ENCODE measurements at places on chromosomes 5 and 9.

DNA sequence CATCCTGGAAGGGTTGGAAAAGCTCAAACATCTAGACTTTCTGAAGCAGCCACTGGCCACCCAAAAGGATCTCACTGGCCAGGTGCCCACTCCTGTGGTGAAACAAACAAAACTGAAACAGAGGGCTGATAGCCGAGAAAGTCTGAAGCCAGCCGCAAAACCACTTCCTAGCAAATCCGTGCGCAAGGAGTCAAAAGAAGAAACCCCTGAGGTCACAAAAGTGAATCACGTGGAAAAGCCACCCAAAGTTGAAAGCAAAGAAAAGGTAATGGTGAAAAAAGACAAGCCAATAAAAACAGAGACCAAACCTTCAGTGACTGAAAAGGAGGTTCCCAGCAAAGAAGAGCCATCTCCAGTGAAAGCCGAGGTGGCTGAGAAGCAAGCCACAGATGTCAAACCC lies 87.6 kb downstream of the MAP1B start:
- DNase-seq = no peak

DNA sequence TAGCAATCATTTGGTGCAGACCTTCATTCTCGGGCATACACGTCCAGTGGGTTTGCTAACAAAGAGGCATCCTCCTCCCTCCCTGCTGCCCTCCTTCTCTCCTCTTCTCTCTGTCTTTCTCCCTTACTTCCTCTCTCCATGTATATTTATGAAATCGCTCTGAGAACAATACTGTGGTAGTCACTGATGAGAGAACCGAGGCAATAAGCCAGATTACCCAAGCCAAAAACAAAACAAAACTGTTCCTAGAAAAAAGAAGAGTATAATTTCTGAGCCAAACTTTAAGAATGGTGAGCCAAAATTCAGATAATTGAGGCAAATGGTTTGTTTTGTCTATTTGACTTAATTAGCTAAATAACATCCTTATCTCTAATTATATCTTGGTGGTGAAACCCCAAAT lies 15.8 kb upstream of the HMHB1 start:
- DNase-seq = no peak

DNA sequence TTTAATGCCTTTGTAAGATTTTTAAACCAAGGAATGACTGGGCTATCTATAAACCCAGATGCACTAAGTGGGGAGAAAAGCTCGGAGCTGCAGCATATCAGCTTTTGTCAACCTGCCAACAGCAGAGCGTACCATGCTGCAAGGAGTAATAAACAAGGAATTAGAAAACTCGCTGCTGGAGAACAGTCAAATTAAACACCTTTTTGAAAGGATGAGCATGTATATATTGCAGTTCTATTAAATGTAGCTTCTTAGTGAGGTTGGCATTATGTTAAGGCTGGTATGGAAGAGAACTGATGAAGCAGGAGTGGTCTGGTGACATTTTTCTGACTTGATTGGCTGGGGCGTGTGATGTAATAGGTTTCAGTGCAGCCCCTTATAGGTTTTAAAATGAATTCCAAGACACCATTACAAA lies 74.7 kb downstream of the PIK3R1 start:
- no peak for DNase-seq

DNA sequence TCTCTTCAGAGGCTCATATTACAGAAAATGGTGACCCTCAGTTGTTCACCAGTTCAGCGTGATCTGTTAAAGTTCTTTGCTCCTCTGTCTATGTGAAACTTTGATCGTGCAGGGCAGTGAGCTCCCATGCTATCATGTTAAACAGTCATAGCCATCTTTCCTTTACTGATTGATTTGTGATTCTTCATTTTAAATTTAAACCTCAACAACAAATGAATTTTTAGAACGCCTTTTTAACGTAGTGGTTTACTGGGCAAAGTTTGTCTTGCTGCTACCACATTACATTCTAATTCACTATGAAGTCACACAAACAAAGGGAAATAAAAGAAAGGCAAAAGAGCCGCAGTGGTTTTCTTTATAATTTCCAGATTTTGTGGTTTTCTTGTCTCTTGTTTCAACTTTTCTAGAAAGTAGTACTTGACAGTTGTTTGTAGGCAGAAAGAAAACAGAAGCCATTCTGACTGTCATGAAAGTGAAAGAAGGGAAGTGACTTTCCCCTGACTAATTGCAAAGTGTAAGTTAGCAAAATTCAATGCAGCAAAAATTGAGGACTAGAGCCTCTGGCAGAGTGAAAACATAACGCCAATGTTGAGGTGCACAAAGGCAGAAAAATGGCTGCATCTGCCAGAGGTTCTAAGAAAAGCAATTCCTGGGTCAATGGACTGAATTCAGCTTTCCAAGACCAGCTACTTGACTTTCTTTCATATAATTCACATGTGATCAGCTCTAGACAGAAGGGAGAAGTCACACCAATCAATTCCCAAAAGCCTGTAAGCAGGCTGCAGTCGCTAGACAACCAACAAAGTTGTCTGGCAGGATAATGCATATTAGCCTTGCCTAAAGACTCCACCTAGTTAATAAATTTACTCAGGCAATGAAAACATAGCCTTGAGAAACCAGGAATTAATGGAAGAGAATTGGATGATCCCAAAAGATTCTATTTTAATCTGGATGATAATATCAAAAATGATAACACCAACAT lies 7.1 kb upstream of the IFNA6 start:
- no peak for DNase-seq

- DNase-seq = no peak
Observed at GRCh38 chr5:59661311-59661710, 232.2 kb downstream of the PDE4D start.

DNA sequence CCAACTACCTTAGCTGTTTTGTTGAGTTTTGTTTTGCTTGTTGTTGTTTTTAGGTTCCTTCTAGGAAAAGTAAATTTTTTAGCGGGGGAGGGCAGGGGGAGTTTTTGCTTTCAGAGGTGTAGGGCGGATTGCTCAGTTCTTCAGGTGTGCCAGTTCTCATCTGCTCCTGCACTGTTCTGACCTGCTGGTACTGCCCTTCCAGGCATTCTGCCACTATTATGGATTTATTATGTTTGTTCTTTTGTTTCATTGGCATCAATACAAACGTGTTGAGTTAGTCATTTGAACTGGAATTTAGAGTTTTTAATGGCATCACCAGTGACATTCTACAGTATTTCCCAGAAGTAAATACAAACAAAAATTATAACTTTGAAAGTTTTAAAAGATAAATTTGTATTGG lies 26.0 kb downstream of the ERCC6L2 start:
- DNase-seq = no peak

GRCh38 chr5:134555890-134556311 lies 30.4 kb downstream of the JADE2 start:
- DNase-seq = peak; percentile 68

GRCh38 chr9:31573561-31573960 lies 810.9 kb upstream of the ACO1 start:
- no peak for DNase-seq

DNA sequence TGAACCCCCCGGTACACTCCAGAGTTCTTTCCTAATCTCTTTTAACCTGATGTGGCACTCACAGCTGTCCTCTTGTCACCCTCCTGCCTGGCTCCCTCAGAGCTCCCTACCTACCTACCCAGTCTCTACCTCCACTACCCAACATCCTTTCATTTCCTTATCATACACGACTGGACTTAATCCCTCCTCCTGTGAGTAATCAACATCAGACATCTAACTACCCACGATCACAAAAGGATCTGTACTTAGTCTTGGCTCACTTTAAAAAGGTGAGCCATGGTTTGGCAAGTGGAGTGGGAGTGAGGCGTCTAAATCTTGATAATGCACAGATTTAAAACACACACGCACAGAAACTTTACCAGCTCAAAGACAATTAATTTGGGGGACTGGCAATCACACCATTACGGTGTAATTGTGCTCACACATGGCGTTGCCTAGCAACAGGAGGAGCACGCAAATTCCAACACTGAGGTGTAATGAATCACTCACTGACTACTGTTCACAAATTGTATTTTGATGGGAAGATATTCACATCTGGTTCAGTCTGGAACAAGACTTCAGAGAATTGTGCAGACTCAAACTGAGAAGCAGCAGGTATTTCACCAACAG lies 235.9 kb downstream of the EPB41L4A start:
- DNase-seq = peak; percentile 58

GRCh38 chr5:1060535-1060981 lies 51.3 kb downstream of the SLC12A7 start:
- no peak for DNase-seq

DNA sequence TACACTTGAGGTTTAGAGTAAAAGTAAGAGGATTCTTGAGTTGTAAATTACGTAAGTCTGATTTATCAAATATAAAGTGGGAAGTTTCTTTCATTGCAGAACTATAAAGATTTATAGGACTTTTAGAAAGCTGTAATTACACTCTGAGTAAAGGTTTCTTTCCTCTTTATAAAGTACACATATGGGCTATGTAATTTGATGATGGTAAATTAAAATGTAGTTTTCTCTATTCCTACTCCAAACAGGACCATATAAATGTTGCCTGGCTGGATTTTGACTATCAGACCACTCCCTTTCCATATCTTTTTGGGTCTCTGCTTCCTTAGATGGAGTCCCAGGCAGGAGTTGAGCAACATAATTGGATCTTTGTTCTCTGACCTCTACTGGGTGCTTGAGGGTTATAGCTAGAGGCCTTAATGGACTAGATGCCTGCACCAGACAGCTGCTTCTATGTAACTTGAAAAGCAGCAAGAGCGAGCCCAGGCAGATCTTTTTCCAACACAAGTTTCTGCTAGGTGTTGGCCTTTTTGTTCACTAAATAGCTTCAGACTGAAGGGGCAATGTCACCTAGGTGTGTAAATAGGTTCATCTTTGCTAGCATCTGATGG lies 11.4 kb upstream of the TEX48 start:
- DNase-seq = no peak

DNA sequence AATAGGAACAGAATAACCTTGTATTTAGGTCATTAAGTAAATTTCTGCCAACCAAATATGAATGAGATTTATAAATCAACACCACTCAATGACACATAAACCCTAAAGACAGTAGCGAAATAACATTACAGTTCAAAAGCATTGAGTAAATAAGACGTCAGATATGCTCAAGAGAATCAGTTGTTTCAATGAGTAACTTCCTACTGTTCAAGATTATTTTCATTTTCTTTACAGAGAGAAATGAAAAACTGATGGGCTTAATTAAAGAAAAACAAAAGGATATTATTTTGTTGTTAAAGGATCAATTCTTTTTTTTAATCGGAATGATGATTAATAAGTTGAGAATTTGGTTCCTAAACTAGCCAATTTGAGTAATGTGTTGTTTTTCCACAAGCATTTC lies 150.1 kb downstream of the BNC2 start:
- DNase-seq = no peak

DNA sequence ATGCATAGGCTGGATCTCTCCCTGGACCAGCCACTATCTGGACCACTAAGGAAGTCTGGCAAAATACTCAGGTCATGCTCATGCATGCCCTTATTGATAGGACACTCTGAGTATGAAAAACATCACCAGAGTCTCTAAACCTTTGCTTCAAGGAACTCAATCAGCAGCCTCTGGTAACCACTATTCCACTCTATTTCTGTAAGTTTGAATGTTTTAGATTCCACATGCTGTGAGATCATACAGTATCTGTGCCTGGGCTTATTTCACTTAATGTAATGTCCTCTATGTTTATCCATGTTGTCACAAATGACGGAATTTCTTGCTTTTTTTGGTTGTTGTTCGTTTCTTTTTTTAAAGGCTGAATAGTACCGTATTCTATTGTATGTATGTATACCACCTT lies 68.3 kb downstream of the TARS1 start:
- DNase-seq = no peak

DNA sequence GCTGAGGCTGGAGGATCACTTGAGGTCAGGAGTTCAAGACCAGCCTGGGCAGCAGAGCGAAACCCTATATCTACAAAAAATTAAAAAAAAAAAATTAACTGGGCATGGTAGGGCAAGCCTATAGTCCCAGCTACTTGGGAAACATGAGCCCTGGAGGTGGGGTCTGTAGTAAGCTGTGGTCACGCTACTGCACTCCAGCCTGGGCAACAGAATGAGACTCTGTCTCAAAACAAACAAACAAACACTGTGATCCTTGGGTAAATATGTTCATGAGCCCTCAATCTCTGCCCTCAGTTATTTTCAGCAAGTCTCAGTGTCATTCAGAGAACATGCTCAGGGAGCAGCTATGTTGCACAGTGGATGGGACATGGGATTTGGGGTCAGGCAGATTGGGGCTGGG lies 76.2 kb downstream of the PTTG1 start:
- no peak for DNase-seq

DNA sequence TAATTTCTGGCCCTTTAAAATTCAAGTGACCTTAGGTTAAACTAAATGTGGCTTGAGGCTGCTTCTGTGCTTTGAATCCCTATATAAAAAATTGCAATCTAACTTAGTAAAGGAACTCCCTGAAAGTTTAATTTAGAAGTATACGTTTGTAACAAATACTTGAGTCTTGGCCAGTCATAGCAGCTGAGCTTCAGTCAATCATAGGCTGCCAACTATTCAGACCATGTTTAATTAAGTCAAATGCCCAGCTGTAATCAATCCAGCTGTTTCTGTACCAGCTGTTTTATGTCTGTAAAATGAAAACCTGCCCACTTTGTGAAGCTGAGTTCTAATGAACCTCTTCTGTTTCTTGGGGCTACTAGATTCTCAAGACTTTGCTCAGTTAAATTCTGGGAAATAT lies 760.1 kb downstream of the MAT2B start:
- DNase-seq = no peak

- no peak for DNase-seq
Observed at GRCh38 chr5:88251048-88251711, 17.5 kb downstream of the TMEM161B start.

GRCh38 chr5:141041427-141041785 lies 9.8 kb upstream of the PCDHB1 start:
- no peak for DNase-seq

GRCh38 chr5:64834611-64835010 lies 65.9 kb downstream of the CWC27 start:
- DNase-seq = peak; percentile 10

DNA sequence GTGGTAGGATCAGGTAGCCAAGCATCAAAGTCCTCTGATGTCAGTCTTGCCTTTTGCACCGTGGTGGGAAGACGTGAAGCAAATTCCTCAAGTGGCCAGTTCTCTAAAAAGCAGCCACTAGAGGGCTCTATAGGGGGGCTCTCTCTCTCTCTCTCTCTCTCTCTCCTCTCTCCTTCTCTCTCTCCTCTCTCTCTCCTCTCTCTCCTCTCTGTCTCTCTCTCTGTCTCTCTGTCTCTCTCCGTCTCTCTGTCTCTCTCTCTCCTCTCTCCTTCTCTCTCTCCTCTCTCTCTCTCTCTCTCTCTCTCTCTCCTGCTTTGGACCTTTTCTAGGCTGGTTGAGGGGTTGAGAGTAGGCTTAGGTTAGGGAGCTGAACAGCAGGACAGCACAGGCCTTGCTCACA lies 13.9 kb upstream of the OSMR start:
- peak; percentile 71 for DNase-seq

- no peak for DNase-seq
Observed at GRCh38 chr5:96772542-96772941, 35.2 kb downstream of the ERAP1 start.

- no peak for DNase-seq
Observed at GRCh38 chr5:80928073-80928472, 32.1 kb upstream of the RASGRF2 start.

All from neural progenitor cell (in vitro differentiated cells).